ENCODE measurements at places on chromosomes 13 and 19. TPM values are rescaled to one million over a fixed set of nuclear protein-coding genes. Genes with fewer than 3 reads are reported as not detected.

Gene SOX1
- total RNA-seq = not detected

Gene KRTDAP
- 687 TPM for total RNA-seq

DNA sequence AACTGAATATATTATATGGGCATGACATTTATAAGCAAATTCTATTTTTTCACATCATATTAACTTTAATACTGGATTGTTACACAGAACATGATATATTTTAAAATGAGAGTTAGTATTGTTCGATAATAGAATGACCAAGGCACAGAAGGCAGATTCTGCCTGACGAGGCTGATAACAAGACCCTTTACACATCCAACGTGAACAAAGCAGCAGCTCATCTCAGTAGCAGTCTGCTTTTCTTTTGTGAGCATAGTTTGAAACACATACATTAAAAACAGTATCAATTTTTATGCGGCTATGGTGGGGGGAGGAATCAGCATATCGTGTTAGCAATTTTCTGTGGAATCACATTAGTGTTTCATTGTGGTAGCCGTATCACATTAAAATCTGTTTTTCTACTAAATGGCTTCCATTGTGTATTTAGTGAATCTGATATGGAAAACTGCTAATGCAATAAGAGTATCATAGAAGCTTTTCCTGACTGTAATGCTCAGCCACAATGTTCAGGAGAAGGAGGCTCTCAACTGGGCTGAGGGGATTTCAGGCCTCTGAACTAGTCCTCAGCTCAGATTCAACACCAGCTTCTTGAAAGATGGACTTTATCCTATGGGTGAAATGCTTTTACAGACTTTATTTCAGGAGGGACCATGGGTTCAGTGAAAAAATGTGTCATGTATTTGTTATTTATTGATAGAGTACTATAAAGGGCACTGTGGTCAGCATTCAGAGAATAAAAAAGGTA lies 4.0 kb downstream of the SMAD9 start:
- DNase-seq = no peak

Gene TMPRSS9
- total RNA-seq = not detected

Gene ZNF439
- 5.9 TPM for total RNA-seq

- DNase-seq = no peak
These were observed 2.1 kb upstream of the CDX2 start for GRCh38 chr13:27971236-27971645.

DNA sequence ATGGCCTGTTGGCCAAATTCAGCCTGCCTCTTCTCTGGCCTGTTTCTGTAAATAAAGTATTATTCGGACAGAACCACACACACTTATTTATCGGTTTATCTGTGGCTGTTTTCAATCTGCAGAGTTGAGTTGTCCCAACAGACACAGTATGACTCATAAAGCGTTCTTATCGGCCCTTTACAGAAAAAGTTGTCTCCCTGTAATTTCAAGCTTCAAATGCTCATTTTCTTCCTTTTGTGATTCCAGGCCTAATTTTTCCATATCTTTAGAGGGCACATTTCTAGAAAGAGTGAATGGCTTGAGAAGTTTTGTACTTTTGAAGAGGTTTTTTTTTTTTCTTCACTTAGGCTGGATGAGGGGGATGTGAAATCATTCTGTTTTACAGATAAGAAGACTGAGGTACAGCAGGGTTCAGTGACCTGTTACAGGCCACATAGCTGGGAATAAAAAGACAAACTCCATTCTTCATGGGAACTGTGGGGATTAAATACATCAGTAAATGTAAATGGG lies 440.9 kb downstream of the TSHZ3 start:
- DNase-seq = no peak

Gene ZNF729
- not detected for total RNA-seq

- DNase-seq = no peak
These were observed 73.5 kb upstream of the PCDH17 start for GRCh38 chr13:57558051-57558467.

DNA sequence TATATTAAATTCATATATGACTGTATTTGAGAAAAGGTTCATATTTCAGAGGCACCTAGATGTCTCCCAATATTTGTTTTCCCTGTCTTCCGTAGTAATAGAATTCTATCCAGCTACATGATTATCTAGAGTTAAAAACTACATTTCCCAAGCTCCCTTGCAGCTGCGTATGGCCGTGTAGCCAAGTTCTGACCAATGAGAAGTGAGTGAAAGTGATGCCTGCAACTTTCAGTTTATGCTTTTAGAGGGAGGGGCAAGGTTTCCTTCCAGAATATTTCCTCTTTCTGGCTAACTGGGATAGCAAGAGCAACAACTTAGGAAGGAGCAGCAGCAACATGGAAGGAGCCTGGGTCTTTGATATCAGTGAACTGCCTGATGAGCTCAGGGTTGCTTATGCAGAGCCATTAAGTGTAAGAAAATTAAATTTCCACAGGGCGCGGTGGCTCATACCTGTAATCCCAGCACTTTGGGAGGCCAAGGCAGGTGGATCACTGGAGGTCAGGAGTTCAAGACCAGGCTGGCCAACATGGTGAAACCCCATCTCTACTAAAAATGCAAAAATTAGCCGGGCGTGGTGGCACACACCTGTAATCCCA lies 23.2 kb upstream of the CYP2A13 start:
- DNase-seq = no peak

Gene PARP4
- total RNA-seq = 47.4 TPM

GRCh38 chr19:30557927-30558557 lies 185.9 kb downstream of the ZNF536 start:
- no peak for DNase-seq

Gene KLK14
- total RNA-seq = not detected

- DNase-seq = no peak
These were observed 11.0 kb upstream of the CCL25 start for GRCh38 chr19:8041531-8041931.

Gene LGALS7
- total RNA-seq = 269 TPM

DNA sequence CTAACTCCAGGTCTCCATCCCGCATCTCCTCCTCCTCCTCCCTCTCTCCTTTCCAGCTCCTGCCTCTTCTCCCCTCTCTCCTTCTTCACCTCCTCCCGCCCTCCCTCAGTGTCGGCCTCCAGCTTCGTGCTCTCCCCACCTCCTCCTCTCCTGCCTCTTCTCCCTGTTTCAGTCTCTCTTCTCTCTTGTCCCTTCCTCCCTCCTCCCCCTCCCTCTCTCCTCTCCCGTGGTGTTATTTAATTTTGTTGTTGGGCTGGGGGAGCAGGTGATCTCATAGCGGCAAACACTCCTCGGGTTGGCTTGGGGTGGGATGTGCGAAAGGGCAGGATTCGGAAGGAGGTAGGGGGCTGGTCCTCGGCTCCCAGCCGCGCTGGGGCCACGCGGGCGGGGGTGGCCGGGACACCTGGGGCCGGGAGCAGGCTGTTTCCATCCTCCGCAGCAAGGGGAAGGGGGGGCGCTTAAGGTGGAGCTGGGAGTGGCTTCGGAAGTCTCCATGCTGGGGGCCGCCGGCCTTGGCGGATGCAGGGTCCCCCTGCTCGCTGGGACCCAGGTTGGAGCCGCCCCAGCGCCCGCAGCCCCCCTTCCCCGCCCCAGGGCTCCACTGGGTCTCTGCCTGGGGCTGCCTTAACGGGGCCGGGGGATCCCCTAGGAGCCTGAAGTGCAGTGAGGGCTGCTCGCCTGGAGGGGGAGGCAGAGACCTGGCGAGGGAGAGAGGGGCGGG lies at the start of gene CA11:
Gene CA11, minus strand, starts transcription at position 187 of the 721 bp plus-strand sequence. CDS start 555 bp downstream, outside the sequence.
- no peak for DNase-seq

- no peak for DNase-seq
These were observed 757.1 kb downstream of the LIG4 start for GRCh38 chr13:107458269-107458668.

DNA sequence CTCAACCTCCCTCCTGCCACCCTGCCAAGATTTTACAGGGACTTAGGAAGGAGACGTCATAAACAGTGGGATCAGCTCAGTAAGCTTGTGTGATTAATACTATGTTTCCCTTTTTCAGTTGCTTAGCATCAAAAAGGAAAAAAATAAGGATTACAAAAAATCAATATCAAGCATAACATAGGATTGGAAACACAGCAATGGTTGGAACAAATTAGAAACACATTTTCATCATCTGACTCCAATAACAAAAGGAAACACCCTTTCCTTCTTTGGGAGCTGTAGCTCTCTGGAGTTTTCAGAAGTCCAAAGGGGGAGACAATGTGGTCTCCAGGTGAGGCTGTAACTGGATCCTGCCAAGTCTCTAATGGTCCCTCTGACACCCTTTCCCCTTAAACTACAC lies 233.4 kb downstream of the B3GLCT start:
- no peak for DNase-seq

DNA sequence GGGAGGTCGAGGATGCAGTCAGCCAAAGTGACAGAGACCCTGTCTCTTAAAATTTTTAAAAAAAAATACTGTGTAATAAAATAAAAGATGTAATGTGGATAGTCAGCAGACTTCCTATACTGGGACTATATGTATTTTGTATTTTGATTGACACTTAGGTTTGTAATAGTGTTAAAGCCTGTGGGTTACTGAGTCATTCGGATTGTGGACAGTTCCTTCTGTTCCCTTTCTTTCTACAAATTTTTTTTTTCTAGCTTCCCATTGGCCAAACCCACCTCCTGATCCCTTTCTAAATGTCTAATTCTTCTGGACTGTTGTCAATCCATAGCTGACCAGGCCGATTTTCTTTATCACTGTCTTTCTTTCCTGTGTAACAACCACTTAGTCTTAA lies 108.0 kb downstream of the DNAJC3 start:
- DNase-seq = no peak

GRCh38 chr19:16425993-16426392 lies 45.8 kb downstream of the EPS15L1 start:
- no peak for DNase-seq

- no peak for DNase-seq
These were observed 802.2 kb upstream of the MIR17HG start for GRCh38 chr13:90545070-90545840.

Gene TMEM145
- total RNA-seq = not detected
